Stimulated activated CD4-positive, alpha-beta T cell treated with anti-CD3 and anti-CD28 coated beads, Interleukin-2, amount 100 ng/mL, for 48 hours (primary cell): ENCODE measurements at places on chromosomes 7 and 10.

GRCh38 chr7:103132995-103133688, 15.8 kb downstream of the NAPEPLD start:
- no peak for DNase-seq

- DNase-seq, result no peak
Measured at GRCh38 chr10:124193309-124193696, 99.9 kb upstream of the CHST15 start.

GRCh38 chr7:15561835-15562234, at the start of gene AGMO:
Gene AGMO (minus strand): TSS chr7:15562015.
- no peak for DNase-seq

DNA sequence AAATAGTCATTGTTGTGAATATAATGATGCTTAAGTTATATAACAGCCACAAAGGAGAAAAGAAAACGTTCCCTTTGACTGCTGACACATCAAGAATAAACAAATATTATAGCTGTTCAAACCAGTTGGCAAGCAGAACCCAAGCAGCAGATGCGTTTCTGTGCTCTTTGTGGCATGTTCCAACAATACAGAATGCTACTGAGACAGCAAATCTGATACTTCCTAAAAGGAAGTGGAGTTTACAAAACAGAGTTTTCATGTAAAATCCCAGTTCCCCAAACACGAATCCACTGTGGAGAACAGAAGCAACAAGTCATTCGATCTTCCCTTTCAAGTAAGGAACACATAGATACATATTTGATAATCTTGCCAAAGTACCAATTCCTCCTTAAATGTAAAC, 170.9 kb upstream of the ASAH2 start:
- no peak for DNase-seq

DNA sequence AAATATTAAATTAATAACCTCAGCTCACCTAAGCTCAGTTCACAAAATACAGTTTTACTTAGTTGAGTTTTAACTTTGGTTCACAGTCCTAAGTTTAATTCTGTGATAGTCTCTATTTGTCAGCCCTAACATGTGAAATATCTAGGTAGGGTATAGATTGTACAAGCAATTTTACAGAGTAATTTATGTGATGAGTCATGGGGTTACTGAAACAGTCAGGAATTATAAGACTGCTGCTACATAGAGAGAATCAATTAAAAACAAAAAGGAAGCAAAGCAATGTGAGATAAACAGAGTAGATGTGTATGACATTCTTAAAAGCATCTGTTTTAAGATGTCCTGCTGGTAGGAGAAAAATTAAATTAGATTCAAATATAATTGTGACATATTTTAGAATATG, 1018.2 kb upstream of the KCND2 start:
- DNase-seq, result no peak

- no peak for DNase-seq
Measured at GRCh38 chr10:127151981-127152699, 44.3 kb downstream of the INSYN2A start.

GRCh38 chr10:47027108-47027783, 116.0 kb downstream of the PTPN20 start:
- no peak for DNase-seq

- no peak for DNase-seq
Measured at GRCh38 chr7:116955801-116956476, 2.6 kb downstream of the ST7 start.

GRCh38 chr10:28400176-28400575, 97.3 kb upstream of the MPP7 start:
- no peak for DNase-seq

GRCh38 chr10:15745751-15746150, 26.0 kb upstream of the ITGA8 start:
- DNase-seq, result no peak

- DNase-seq, result no peak
Measured at GRCh38 chr7:99420986-99421385, 12.2 kb downstream of the BUD31 start.

DNA sequence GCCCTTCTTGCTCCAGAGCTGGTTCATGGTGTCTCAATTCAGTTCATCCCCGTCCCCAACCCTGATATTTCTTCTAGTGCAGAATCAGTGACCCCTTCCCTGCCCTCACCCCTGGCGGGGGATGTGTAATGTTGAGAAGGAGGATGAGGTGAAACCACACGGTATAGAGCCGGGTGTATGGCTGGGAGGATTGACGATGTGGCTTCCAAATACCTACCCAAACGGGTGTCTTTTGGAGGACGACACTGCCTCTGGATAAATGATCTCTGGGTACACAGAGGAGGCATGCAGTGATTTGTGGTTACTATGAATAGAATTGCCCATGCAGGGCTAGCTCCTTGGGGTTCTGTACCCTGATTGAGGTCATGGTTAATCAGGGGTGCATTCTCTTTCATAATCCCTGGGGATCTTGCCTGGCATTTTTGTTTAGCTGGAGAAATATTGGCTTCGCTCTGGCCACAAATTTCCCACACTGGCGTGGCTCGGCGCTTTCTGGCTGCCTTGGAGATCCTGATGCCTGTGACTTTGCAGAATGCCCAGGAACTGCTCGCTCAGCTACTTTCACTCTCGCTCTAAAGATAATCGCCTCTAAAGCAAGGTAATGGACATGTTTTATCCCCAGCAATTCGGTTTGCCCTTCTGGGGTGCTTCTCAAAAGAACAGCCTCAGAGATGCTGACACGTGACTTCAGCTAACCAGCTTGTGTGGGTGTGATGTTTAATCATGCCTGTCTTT, 89.2 kb downstream of the RBM20 start:
- no peak for DNase-seq

GRCh38 chr10:48833674-48834073, 106.0 kb downstream of the LRRC18 start:
- DNase-seq, result no peak
